Hematopoietic multipotent progenitor cell treated with erythropoietin and hydrocortisone succinate and interleukin-3 and kit ligand, for 8 days (in vitro differentiated cells): ENCODE measurements at places on chromosomes 1 and 21.

GRCh38 chr1:181152892-181153633 lies 64.6 kb downstream of the IER5 start:
- peak; percentile 99 for DNase-seq

GRCh38 chr1:116760487-116760886 lies 6.3 kb downstream of the CD2 start:
- DNase-seq: no peak

DNA sequence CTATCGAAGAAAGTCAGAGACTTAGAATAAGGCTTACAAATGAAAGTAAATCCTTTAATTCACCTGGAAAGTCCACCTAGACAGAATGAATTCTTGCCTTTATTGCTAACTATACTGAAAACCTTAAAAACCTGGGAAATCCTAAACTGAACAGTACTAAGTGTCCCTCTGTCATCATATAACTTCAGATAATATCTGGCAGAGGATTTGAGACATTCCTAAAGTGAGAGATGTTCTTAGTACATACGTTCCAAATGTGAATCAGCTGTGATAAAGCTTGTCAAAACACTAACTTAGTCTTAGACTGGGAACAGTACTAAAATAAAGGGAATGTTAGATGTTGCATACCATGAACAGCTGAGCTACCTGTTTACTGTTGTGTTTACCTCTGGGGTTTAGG lies 121.7 kb downstream of the TNFSF18 start:
- no peak for DNase-seq

- no peak for DNase-seq
Observed at GRCh38 chr1:180040034-180040433, 85.4 kb downstream of the CEP350 start.

DNA sequence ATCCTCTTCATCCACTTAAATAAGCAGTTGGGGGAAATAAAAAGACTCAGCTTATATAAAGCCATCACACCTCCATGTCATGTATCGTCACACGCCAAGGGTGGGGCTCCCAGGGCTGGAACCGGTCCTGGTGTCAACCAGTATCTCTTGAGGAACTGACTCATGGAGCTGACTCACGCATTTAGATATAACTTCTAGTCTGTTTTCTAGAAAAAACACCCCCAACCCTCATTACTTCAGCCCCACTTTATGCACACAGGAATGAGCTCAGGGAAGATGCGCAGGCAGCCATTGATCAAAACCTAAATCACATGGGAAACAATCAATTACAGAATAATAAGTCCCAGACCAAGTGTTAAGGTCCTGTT lies 6.9 kb upstream of the IL22RA1 start:
- peak; percentile 53 for DNase-seq

DNA sequence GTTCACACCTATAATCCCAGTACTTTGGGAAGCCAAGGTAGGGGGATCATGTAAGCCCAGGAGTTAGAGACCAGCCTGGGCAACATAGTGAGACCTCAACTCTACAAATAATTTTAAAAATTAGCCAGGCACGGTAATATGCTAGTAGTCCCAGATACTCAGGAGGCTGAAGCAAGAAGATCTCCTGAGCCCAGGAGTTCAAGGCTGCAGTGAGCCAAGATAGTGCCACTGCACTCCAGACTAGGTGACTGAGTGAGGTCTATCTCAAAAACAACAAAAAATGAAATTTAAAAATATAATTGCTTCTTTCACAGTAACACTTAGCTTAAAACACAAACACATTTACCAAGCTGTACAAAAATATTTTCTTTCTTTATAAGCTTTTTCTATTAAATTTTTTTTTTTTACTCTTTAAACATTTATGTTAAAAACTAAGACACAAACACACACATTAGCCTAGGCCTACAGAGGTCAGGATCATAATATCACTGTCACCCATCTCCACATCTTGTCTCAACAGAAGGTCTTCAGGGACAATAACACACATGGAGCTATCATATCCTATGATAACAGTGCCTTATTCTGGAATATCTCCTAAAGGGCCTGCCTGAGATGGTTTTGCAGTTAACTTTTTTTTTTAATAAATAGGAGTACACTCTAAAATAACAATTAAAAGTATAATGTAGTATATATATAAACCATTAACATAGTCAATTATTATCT lies 43.9 kb downstream of the TESK2 start:
- peak; percentile 79 for DNase-seq

DNA sequence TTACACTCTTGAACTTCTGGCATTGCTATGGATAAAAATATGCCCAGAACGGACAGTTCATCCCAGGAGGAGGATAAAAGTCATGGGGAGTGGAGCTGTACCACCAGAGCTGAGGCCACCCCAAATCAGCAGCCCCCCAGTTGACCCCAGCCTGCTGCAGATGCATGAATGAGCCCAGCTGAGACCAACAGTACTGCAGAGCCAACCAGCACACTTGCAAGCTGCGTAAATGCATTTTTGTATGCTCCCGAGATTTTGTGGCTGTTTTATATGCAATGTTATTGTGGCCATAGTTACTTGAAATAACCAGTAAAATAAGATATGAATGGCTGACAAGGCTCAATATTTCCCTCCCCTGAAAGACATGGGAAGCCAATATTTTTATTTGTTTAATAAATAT lies 264.6 kb downstream of the DUSP10 start:
- no peak for DNase-seq

DNA sequence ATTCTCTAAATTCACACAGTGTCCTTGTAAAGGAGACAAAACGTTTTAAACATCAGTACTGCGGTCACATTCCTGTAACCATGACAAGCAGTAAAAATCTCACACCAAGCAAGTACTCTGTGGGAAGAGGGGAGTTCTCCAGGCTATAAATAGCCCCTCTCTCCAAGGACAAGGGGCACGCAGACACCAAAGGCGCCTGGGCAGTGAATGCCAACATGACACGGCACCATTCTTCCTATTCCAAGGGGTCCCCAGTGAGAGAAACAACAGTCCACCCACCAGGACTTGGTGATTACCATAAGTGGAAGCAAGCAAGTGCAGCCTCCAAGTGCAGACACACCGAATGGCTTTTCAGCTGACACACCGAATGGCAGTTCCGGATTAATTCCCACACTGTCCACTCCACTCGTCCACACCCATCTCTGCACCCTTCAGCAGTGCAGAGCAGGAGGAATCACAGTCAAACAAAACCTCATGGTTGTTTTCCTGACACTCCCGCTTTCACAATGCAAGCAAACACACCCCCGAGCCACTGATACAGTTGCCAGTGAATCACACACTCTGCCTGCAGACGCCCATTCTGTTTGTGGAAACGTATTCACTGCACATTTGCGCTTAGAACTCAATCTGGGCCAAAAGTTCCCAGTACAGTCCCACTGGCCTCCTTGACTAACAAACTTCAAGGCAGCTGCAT lies 1.8 kb downstream of the PTTG1IP start:
- DNase-seq: peak; percentile 52

DNA sequence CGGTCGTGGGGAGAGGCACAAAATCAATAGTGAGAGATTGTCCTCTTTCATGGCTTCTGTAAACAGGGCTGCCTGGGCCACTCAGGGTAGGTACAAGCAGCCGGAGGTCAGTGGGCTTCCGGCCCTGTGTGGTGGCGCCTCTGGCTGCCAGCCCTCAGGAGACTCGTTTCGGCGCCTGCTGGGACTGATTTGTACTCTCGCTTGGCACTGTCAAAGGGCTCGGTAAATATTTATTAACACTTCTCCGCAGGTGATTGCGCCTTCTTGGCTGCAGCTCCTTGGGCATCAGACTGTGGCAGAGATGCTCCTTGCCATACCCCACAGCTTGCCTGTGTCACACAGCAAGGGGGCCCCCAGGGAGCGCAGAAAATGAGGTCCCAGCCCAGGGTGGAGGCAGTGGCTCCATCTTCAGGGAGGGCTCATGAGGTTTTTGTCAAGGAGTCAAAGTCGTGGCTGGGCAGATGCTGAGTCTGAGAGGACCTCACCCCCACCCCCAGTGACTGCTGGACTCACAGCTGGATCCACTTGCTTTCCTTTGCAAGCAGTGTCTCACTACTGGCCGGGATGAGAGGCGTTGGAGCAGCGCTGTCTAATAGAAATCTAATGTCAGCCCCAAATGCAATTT lies 262.5 kb downstream of the GRIK3 start:
- DNase-seq: no peak

DNA sequence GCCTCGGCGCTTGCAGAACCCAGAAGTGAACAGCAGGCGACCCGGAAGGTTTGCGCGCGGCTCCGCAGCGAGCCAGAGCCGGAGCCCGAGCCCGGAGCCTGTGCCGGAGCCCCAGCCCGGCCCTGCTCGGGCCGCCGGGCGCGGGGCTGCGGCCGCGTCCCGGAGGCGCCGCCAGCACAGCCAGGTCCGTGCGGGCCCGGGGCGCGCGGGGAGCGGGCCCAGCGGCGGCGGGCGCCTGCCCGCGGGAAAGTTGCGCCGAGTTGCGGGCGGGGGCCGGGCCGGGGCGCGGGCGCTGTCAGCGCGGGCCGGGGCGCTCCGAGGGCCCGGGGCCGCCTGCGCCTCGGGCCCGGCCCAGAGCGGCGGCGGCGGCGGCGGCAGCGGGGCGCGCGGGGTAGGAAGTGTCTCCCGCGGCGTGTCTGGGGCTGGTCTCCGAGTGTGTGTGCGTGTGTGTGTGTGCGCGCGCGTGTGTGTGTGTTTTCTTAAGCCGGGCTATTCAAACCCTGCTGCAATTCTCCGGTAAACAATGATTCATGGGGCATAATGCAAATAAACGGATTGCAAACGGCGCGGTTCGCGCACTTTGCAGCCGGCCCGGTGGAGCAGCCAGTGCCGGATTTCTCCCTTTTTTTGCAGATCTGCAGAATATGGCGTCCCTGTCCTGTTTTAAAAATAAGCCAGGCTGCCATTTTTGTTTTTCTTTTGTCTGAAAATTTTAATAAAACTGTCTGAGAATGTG lies at the start of gene ZNF362:
ZNF362 (plus strand) TSS at position 22 of the 736 bp plus-strand sequence. CDS start 14,083 bp downstream, outside the sequence.
- peak; percentile 53 for DNase-seq

GRCh38 chr1:76105372-76105771 lies 30.8 kb downstream of the ST6GALNAC3 start:
- DNase-seq: peak; percentile 18
